ENCODE measurements at places on chromosomes 16 and 17.

- no peak for DNase-seq
Observed at GRCh38 chr17:79054200-79054960, 20.2 kb upstream of the ENGASE start.

DNA sequence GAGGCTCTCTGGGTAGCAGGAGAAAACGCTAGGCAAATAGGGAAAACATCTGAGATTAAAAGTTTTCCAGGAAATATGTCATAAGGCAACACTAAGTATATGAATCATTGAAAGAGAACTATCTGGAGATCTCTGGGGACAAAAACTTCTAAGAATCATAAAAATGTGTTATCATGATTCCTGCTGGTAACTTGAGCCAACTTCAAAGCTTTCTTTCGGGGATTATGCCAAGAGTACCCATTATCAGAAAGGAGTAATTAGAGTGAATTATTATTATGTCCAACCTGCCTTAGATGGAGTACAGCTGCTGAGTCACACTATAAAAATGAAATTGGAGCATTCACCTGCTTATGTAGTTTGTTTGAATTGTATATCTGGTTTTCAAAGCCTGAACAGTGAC, 488.5 kb upstream of the SOX9 start:
- no peak for DNase-seq

DNA sequence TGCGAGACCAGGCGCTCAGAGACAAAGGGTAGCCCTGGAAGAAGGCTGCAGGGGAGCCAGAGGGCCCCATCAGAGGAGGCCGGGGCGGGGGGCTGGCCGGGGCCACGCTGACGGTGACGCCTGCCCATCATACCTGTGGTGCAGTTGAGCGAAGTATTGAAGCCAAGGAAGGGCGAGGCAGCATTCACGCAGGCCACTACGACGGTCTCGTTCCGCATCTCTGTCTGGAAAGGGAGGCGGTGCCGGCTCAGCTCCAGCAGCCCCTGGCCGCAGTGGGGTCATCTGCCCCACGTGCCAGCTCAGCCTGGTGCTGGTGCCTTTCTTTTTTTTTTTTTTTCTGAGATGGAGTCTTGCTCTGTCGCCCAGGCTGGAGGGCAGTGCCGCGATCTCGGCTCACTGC, 4.9 kb upstream of the MRPL28 start:
- no peak for DNase-seq

- DNase-seq, result no peak
Observed at GRCh38 chr16:85991425-85991824, 92.5 kb downstream of the IRF8 start.

GRCh38 chr17:52027620-52028295, 130.8 kb downstream of the CA10 start:
- no peak for DNase-seq

GRCh38 chr17:3730881-3731429, 7.3 kb downstream of the HASPIN start:
- no peak for DNase-seq

DNA sequence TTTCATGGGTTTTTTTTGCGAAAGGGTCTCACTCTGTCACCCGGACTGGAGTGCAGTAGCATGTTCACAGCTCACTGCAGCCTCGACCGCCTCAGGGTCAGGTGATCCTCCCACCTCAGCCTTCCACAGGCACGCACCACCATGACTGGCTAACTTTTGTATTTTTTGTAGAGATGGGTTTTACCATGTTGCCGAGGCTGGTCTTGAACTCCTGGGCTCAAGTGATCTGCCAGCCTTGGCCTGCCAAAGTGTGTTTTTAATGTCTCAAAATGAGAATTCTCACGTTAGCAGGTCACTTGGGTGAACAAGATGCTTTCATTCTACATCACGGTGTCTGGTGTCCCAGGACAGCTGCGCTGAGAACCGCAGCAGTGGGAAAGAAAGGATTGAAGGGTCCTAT, 3.2 kb downstream of the FBXO31 start:
- no peak for DNase-seq

DNA sequence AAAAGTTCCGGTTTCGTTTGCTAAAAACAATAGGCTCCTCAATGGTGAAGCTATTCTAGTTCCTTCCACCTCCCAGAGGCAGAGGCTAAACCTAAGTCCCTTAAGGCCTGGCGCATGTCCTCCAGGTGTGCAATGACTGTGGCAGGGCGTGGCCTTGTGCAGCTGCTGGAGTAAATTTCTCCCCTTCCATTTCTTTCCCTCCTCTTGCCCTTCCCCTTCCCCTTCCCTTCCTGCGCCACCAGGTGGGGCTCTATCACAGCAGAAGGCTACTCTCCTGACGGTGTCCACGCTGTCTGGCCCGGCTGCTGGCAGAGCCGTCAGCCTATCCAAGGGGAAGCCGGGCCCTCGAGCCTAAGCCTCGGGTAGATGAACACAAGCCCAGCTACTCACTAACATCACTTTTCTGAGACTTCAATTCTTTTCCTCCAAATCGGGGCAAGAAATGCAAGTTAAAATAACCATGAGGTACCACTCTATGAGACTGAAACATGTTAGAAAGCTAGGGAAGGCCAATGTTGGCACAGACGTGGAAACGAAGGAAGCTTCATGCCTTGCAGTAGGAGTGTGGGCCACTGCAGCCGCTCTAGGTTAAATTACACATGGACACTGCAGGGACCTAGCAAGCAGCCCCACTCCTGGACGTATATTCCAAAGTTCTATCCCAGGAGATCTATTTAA, 34.4 kb downstream of the C16orf78 start:
- peak; percentile 57 for DNase-seq

DNA sequence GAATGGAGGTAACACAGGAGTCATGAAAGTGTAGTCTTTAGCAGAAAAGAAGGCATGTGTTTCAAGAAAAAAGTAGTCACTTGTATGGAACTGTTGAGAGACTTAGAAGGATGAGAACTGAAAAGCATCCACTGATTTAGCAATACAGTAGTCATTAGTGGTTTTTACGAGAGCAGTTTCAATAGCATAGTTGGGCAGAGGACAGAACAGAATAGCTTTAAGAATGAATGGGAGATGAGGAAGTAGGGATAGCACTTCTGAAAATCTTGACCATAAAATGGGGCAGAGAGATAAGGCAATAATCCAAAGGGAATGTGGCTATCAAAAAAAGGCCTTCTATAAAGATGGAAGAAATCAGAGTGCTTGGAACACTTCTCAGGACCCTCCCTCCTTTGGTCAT, 64.8 kb upstream of the C17orf78 start:
- no peak for DNase-seq

GRCh38 chr16:12558641-12559040, 245.0 kb downstream of the CPPED1 start:
- no peak for DNase-seq

GRCh38 chr17:76523084-76524037, 14.1 kb downstream of the CYGB start:
- DNase-seq, result no peak

DNA sequence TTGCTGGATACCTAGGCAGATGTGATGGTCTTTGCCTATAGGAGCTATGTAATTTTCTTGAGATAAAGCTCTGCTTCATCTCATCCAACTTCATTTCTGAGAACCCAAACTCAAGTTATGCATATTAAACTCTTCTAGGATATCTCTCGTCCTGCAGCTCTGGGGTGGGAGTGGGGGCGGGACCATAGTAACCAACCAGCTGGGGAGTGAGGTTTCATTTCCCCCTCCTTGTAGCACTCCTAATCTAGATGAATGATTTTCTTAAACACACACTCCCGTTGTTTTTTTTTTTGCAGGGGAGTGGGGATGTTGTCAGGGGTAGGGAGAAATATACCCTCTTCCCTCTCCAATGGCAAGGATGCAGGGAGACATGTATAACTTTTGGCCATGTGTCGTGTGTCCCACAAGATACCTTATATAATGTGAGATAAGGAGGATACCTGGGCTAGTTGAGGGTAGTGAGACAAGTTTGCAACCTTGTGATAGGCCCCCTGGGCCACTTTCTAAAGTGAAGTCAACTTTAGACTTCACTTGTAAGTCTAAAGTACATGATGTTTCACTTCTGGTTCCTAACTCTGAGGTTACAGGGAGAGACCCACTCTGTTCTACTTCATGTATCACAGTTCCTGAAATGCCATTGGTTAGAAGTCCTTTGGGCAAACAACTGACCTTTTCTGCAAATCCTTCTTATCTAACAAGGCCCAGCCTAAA, 10.5 kb upstream of the HEATR6 start:
- DNase-seq, result no peak

DNA sequence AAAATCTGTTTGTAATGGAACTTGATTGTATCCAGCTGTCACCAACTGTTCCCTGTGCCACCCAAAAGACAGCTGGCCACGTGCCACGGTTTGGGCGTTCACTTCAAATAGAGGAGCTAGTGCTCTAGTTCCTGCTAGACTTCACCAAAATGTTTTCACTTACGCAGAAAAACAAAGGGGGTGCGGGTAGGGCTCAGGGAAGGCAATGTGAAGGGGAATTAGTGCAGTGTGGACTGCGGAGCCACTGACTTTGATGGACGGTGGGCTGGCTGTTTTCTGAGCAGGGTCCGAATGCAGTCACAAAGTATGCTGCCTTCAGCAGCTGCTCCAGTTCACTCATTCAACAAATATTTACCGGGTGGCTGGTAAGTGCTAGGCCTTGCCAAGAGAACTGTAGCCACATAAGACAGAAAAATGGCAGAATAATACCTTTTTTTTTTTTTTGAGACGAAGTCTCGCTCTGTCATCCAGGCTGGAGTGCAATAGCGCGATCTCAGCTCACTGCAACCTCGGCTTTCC, 7.6 kb upstream of the CYTH1 start:
- DNase-seq, result no peak

- DNase-seq, result no peak
Observed at GRCh38 chr17:6706499-6706898, 6.7 kb downstream of the SLC13A5 start.

Measured in thoracic aorta (tissue), 2 donors.